ENCODE measurements at places on chromosomes 3 and 15.

- DNase-seq, result no peak
These were observed 80.7 kb upstream of the ATP10A start for GRCh38 chr15:25943831-25944230.

DNA sequence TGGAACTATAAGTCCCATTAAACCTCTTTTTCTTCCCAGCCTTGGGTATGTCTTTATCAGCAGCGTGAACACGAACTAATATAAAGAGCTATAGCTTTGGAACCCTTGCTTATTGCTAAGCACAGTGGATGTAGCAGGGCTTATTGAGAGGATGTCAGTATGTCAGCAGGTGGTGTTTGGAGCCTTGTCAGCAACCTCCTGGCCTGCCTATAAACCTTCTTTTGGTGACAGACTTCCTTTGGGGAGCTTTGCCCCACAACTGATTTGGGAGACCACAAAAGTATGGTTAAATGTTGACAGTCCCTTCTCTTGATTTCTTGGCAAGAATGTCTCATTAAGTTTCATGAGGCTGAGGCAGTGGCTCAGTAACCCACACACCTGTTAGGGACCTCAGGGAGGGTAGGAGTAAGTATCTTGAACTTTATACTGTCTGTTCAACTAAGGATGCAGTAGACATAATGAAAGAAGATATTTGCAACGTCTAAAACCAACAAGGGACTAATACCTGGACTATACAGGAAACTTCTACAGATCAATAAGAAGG, 14.8 kb downstream of the CCNDBP1 start:
- no peak for DNase-seq

- no peak for DNase-seq
These were observed 393.3 kb downstream of the TBC1D5 start for GRCh38 chr3:17349093-17349492.

DNA sequence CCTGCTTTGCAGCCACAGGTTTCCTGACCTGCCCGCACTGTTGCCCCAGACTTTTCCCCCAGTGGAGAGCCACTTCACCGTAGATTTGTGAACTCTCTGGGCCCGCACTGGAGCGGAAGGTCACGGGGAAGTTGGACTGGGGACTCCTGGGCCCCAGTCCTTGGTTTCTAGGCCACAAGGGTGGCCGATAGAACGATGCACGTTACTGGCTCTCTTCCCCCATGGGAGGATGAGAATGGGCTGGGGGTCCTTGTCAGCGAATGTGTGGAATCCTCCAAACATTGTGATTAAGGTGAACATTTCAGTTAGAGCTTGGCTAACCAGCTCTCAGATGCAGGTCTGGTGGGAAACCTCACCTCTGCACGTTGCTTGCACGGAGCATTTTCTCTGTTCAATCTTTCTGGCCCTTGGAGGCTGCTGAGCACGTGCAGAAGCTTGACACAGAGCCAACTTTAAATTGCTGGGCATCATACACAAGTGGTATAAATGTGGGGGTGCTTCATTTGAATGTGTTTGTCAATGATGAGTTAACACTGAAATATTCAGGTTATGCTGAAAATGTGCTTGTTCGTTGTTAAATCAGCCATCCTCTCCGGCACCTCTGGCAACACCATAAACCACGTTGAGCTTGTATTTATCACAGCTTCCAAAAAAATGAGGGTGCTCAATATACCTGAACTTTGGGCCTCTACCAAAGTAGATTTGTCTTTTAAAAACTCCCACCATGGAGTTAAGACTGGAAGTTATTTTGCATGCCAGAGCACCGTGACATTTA, 976 bp downstream of the DIS3L start:
- DNase-seq, result peak; percentile 16

GRCh38 chr3:59142556-59142955, 92.7 kb upstream of the CFAP20DC start:
- no peak for DNase-seq

- no peak for DNase-seq
These were observed 82.0 kb downstream of the LIPC start for GRCh38 chr15:58513726-58514336.

DNA sequence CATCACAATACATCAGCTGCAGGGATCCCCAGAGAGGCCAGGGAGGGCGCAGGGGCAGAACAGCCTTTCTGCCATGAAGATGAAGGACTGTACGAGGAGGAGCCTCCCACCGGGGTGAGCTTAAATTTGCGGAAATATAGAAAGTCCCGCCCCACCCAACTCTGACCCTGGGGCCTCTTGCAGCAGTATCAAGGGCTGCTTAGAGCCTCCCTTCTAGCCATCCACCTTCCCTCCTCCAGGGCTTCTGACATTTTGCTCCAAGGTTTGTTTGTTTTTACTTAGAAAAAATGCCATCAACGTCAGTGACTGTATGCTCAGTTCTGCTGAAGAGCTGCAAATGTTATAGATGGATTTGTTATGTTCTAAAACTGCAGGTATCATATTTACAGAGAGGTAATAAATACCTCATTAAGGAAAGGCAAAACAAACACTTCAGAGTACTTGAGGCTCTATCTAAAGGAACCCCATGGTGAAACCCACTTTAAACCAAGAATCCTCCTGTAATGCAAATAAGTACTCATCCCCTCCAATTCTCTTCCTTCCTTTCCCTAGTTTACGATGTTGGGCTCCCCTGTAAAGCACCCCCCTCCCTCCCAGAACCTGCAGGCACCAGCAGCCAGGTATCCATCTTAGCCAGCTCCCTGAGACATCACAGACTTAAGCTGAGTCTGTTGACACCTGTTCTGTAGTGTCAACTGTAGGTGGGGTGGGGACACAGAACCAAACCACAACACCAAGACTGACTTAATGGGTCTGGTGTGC, 30.5 kb downstream of the RFTN1 start:
- DNase-seq, result no peak
